CD4-positive, alpha-beta T cell treated with Interleukin-15 for 1 hour (primary cell): ENCODE measurements at places on chromosomes 1 and 21.

GRCh38 chr1:5975133-5975880 is 16.9 kb downstream of the NPHP4 start:
- peak; percentile 58 for DNase-seq

DNA sequence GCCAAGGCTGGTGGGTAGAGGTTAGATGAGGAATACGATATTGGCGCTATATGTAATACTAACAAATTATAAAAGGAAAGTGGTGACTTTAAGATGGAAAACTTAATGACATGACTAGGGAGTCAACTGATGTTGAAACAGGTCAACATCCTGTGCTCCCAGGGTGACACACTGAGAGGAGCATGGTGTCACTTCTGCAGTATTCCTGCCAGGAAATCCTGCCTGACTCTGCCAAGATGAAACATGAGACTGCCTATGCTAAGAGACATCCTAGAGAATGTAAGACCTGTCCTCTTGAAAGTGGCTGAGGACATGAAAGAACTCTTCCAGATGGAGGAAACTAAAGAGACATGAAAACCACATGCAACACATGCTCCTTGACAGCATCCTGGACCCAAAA is 65.0 kb upstream of the KCND3 start:
- DNase-seq, result no peak

DNA sequence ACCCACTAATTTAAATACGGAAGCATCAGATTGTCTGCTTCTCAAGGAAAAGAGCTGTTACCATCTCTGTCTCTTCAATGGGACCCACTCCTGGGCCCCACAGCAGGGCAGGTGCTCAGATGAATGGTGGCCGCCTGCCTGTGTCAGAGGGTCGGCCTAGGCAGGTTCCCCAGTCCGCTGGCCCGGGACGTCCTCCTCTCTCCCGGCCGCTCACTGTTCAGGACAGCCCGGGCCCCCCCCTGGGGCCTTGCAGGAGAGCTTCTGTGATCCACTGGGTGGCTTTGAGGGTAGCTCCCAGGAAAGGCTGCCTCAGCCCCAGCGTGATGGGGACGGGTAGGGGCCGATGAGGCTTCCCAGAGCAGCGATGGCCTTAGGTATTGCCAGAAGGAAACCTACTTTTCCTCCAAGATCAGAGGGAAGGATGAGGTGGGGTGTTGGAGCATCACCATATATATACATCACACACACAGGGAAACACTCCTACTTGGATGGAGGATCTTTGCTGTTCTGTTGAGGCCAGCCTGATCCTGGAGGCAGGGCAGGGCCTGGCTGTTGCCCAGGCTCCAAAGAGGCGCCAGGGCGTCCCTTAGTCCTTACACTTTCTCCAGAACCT is 231.3 kb downstream of the SDCCAG8 start:
- DNase-seq, result no peak

GRCh38 chr1:226679853-226680516 is 59.1 kb downstream of the ITPKB start:
- peak; percentile 83 for DNase-seq

- no peak for DNase-seq
Observed at GRCh38 chr1:192936313-192937018, 122.7 kb downstream of the UCHL5 start.

- no peak for DNase-seq
Observed at GRCh38 chr1:219928791-219929118, 398 bp upstream of the SLC30A10 start.

GRCh38 chr21:26077521-26077920 is 93.0 kb downstream of the APP start:
- DNase-seq, result no peak

DNA sequence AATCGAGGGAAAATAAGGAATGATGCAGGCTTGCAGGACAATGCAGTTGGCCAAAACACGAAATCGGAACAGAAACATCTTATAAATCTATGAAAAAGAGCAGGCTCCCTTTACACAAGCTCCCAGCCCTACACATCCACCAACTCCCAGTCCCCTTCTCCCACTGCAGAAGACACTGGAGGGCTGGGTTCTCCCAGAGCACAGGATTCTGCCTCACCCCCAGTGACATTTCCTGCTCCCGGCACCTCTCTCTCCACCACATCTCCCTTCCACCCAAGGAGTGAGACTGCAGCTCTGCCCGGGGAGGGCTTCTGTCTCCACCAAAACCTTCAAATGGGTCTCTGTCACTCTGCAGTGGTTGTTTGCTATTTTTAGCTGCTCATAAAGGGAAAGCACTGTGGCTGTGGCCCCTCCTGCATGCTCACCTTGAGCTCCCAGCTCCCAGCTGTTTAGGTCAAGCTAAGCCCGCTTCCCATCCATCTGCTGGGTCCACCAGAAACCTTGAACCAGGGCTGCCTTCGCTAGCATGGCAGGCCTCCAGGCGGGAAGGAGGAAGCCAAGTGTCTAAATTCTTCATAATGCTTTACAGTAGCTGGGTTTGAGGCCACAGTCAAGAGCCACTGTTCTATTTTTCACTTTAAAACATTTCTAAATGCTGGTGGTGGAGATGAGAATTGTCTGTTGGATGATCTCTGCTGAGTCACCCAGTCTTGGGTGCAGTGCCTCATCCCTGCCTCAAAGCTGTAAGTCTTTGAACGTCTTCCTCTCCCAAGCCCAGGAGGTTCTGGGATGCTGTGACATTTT is 3.3 kb upstream of the C2CD2 start:
- DNase-seq, result no peak

- DNase-seq, result no peak
Observed at GRCh38 chr1:31105646-31106045, 40.1 kb upstream of the PUM1 start.
